ENCODE measurements at places on chromosomes 6 and 20.

DNA sequence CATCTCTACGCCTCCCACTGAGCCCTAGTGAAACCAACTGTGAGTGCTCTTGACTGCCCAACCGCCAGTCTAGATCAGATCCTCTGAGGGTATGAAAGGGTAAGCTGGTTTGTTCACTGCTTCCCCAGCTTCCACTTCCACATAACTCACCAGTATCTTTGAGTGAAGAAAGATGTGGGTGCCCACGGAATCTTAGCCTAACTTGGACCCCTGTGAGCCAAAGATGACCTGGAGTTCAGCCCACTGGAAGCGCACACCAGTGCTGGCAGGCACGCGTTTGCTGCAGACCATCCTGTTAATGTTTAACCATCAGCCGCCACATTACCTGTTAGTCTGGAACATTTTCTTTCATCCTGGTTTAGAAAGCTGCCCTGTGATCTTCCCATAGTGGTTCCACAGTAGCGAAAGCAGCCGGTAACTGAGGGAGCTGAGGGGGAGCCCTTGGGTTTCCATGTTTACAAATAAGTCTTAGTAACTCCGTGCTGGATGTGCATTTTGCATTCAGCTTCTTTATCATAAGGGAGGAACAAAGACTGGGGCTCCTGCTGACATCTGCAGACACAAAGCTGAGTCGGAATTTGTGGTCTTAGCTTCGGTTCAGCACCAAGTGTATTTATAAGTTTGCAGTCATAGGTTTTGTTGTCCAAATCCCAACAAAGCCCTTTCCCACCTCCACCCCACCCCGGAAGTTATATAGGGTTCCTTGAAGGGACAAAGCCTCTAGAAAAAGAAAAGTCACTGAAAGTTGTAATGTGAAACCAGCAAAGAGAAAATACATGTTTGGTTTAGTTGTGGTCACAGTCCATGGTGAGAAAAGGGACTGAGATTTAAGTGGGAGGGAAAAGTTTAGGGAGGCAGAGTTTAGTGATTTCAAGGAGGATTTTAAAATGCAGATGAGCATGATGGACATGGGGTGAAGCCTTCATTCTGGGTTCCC is 71.0 kb downstream of the SSR1 start:
- DNase-seq: no peak

DNA sequence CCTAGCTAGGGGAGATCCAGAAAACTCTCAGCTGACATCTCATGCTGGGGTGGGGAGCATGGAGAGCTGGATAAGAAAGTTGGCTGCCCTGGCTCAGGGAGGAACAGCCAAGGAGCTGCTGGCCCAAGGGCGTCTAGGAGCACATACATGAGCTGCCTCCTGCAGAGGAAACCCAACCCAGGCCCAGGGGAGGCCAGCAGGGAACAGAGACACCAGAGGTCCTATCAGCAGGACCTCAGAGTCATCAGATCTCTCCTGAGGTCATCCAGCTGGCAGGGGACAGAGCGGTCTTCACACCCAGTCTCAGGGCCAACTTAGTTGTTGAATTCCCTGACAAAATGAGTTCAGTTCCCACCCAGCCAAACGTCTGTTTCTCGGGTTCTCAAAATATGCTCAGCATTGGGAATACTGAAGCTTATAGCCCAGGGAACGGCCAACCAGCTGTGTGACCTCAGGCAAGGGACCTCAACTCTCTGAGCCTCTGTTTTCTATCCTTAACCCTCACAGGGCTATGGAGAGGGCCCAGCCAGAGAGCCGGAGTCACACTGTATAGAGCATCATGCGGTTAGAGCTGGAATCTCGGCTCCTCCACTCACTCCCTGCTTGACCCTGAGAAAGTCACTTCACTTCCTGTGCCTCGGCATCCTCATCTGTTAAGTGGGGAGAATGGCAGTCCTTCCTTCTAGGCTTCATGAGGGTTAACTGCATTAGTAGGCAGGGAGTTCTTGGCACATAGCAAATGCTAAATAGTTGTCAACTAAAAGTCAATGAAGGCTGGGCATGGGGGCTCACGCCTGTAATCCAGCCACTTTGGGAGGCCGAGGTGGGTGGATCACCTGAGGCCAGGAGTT is 13.8 kb downstream of the ADA start:
- no peak for DNase-seq

DNA sequence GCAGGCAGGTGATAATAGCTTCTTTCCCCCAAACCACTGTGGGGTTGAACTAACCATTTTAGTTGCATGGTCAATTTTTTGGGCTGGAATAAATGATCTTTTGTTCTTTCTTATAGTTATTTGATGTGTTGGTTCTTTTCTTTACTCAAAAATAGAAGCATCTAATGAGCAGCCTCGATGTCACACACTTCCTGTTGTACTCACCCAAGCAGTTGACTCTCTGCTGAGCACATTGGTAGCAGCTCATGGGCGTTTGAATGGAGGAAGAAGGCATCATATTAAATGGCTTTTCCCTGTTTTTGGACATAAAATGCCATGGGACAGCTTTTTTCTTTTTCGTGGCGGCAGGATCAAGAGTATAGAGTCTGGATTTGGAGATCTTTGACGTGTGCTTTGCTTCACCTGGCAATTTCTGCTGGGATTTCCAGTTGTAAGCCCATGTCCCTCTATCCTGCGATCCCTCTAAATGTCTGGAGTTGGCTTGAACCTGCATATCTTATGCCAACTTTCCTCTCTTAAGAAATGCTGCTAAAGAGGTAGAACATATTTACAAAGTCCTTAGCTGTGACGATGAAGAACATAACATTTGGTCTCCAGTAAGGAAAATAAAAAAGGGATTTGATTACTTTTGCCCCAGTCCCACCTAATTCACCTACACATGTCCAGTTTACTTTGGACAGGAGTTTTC is 268.3 kb downstream of the PRL start:
- no peak for DNase-seq

GRCh38 chr6:26445934-26446667 is 5.8 kb downstream of the BTN3A3 start:
- DNase-seq: no peak

- DNase-seq: no peak
These were observed 194.9 kb downstream of the BCAS1 start for GRCh38 chr20:53875452-53875851.

DNA sequence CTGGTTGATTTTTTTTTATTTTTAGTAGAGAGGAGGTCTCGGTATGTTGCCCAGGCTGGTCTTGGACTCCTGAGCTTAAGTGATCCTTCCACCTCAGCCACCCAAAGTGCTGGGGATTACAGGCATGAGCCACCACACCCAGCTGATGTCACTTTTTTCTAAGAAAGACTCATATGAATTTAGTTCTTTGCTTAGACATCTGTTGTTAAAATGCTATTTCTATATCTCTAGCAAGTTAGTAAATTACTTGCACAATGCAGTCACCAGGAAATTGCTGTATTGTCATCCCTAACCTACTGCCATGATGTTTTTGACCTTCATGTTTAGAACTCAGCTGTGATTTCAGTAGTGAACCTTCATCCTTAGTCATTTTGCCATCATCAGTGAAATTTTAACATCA is 5.7 kb downstream of the KDM1B start:
- DNase-seq: no peak

- DNase-seq: no peak
These were observed 3.7 kb upstream of the TMEM200A start for GRCh38 chr6:130362128-130362527.

- no peak for DNase-seq
These were observed 1.9 kb upstream of the ELOVL4 start for GRCh38 chr6:79949233-79949632.

GRCh38 chr6:140253096-140253495 is 878.6 kb upstream of the CITED2 start:
- no peak for DNase-seq

DNA sequence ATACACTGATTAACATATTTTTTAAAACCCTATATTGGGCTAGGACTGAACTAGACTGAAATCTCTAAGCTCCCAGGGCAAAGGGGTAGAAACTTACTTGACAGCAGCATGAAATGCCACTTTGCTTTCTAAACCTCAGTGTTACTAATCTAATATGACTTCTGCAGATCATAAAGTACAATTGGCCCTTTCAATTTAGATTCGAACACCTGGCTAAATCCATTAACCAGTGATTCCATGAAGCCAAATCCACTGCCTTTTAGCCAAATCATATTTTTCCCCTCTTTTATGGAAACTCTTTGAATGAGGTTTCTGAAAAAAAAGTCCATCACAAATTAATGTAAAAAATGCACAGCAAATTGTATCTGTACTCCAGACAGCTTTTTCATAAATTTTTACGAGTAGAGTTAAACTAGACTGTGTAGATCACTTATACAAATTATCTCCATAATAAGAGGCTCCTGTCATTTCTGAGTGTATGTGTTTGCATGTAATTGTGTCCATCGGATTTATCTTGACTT is 25.7 kb downstream of the EPHA7 start:
- no peak for DNase-seq

DNA sequence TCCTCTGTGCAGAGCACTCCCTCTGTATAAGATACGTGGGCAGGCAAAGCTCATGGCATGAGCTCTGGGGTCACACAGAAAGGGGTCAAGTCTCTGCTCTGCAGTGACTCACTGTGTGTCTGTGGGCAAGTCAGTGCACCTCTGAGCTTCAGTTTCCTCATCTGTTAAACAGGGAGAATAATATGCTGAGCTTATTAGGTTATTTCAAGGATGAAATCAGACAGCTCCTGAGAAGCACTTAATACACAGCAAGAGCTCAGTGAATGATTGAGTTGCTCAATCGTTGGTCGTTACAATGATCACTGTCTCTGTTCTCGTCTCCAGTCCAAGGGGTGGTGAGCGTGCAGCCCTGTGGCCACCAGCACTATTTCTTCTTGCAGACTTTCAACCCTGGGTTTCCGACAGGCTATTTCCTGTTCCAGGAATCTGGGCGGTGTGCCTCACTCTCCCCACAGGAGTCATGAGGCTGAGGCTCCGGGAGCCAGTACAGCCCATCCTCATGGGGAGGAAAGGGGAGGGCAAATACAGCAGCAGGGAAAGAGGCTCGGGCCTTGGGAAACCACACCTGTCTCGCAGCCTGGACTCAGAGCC is 28.9 kb downstream of the KIAA1755 start:
- DNase-seq: no peak

DNA sequence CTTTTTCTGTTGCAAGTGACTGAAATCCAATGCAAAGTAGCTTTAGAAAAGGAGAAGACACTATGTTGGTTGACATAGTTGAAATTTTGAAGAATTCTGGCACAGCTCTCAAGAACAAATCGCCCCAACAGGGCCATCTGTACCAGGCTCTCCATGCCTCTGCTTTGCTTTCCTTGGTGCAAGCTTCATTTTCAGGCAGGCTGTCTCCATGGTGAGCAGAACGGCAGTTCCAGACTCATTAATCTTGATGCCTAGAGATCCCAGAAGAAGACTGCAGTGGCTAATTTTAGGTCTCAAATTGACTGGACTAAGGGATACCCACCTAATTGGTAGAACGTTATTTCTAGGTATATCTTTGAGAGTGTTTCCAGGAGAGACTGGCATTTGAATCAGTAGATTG is 950.7 kb upstream of the FLRT3 start:
- DNase-seq: no peak

DNA sequence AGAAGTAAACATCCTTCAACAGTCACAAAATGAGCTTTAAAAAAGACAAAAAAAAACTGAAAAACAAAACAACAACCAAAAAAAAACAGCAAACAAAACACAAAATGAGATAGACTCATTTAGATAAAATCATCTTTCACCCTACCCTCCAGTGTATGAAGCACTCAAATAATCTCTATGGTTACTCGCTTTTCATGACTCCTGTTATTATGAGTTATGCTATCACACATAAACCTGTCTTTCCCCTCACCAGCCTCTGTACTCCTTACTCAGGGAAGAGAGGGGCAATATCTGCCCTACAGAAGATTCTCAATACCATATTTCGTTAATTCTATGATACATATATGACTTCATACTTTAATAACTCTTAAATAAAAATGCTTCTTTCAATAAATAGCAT is 158.2 kb downstream of the TPBG start:
- DNase-seq: no peak

GRCh38 chr6:18990059-18990978 is 603.2 kb downstream of the RNF144B start:
- DNase-seq: no peak

GRCh38 chr6:487956-488355 is 96.4 kb downstream of the IRF4 start:
- DNase-seq: no peak

DNA sequence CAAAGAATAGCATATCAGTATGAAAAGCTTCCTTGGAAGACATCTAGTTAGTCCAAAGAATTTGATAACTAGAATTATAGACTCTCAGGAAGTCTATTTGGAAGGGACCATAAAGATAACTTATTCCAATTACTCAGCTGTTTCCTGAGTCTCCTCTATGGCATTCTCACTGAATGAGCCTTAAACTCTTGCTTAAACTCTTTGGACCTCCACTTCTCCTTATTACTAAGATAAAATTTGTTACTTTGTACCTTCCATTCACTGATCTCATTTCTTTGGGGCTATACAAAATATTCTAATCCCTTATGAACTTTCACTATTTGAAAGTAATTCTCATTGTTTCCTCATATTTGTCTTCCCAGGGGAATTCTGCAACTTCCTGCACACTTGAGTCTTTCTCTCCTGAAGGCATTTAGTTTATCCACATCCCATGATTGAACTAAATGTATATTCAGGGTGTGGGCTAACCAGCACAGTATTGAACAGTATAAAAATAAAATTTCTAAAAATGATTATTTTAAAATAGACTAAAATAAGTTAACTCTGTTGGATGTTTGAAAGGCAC is 67.1 kb upstream of the NOTCH4 start:
- no peak for DNase-seq

DNA sequence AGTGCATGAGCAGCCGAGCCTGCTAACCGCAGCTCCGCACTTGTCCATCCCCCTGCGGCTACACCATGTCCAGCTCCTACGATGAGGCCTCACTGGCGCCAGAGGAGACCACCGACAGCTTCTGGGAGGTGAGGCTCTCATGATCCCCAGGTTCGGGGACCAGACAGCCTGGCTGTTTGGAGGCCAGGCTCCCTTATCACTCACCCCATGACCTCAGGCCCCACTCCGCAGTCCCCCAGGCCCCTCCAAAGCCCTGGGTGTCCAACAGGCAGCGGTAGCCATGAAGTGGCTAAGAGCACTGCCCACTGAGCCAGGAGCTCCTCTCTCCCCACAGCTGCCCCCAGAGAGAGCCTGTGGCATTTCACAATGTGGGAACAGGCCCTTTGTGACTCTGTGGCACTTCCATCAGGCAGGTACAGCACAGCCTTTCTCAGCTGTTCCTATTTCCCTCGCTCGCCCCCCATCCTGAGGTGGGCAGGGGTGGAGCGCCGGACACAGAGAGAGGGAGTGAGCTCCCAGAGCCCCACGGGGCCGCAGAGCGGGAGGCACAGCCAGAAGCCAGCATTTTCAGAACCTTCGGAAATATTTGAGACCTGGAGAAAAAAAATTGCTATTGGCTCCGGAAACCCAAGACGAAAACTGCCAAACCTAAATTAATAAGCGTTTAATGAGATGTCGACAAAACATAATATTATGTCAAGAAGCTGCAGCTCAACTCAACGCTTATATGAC is 29.7 kb downstream of the SPDEF start:
- no peak for DNase-seq

- DNase-seq: peak; percentile 33
These were observed 1.6 kb upstream of the THBD start for GRCh38 chr20:23050847-23051627.

- DNase-seq: no peak
These were observed 10.6 kb downstream of the MTCH1 start for GRCh38 chr6:36975231-36976006.
